ENCODE measurements at places on chromosomes 6 and 20.

GRCh38 chr6:51129043-51129442, 310.4 kb downstream of the TFAP2B start:
- DNase-seq: no peak

GRCh38 chr6:19781269-19781668, 55.9 kb upstream of the ID4 start:
- no peak for DNase-seq

DNA sequence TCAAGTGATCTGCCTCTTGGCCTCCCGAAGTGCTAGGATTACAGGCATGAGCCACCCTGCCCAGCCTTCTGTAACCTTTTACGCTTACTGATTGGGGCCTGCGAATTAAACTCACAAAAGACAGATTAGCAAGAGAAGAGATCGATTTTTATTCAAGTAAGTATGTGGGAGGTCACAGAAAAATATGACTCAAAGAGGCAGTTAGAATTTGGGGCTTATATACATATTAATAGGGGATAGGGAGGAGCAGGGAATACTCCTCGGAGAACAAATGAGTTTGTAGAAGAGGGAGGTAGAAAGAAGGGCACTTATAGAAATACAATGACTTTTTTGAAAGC, 78.9 kb downstream of the CD24 start:
- DNase-seq: no peak

- no peak for DNase-seq
Measured at GRCh38 chr6:30341728-30342127, 3.2 kb upstream of the RPP21 start.

DNA sequence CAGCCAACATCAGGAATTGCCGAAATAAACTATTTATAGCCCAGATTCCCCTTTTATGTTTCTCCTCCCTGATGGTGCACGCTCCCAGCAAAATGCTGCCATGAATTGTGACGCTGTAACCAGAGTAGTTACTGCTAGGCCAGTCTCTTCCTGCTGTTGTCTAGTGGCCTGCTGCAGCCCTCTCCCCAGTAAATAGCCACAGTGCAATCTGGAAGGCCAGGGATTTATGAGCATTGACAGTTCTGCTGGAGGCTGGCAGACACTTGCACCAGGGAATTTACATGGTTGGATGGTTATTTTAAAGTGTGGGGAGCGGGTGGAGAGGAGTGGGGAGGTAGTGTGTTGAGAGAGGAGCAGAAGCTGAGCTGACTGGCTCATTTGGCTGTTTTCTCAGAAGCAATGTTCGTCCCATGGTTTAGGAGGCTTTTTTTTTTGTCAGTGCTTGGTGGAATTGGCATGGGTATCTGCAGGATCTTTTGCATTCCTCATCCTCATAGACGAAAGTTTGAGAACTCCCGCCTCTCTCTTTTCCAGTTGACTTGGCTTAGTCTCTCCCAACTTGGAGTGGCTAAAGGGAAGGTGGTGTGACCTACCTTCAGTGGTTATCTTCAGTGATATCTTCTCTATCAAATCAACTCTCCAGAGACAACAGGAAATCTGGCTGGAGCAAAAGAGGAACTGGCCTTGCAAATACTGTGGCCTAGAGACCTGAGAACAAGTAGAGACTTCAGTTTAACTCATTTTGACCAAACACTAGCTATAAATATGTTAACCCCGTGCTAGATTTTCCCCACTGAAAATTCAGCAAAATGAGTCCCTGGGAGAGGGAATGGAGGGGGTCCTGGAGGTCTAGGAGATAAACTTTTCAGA, 99.3 kb upstream of the VSTM2L start:
- DNase-seq: no peak

GRCh38 chr6:129495652-129496051, 214.3 kb downstream of the ARHGAP18 start:
- DNase-seq: no peak

- no peak for DNase-seq
Measured at GRCh38 chr6:154435400-154435945, 75.0 kb downstream of the CNKSR3 start.

- no peak for DNase-seq
Measured at GRCh38 chr20:841568-842546, 8.3 kb downstream of the FAM110A start.

DNA sequence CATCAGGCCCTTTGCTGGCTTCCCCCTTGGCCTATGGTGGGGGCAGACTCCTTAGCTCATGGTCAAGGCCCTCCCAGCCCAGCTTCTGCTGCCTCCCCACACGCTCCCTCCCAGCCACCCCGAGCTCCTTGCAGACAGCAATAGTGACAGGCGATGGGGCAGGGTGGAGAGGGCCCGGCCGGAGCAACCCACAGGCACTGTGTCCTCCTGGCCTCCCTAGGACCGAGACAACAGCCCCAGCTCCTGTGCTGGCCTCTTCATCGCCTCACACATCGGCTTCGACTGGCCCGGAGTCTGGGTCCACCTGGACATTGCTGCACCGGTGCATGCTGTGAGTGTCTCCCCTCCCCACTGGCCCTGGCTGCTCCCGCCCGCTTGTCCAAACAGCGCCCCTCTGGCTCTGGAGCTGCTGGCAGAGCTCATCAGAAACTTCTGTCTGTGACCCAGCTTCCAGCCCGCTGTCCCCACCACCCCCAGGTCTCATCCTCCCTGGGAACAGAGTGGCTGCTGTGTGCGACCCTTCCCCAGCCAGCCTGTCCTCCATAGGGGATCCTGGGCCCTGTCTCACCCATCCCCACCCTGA, 21.8 kb downstream of the NPEPL1 start:
- DNase-seq: no peak

DNA sequence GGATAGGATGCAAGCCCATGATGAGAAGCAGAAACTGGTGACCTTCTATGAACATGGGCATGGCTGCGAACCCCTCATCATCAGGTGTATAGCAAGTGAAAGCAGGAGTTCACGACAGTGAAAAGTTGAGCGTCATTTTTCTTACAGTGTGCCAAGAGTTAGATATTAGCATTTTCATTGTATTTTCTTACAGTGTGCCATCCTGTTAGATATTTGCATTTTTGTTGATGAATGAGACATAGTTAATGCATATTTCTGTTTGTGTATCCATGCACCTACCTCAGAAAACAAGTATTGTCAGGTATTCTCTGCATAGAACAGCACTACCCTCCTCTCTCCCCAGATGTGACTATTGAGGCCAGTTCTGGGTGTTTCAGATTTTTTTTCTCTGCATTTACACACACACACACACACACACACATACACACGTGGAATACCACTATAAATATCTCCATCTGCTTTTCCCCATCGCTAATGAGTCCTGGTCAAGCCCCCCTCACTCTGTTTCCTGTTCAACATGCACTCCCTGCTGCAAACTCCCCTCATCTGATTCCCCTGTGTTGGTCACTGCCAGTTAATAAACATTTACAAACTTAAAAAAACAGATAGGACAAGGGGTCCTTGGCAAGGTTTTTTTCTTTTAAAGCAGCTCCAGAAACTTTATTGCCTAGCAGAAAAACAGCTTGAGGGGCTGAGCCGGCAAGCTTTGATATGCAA, 41.7 kb downstream of the PLN start:
- DNase-seq: no peak

DNA sequence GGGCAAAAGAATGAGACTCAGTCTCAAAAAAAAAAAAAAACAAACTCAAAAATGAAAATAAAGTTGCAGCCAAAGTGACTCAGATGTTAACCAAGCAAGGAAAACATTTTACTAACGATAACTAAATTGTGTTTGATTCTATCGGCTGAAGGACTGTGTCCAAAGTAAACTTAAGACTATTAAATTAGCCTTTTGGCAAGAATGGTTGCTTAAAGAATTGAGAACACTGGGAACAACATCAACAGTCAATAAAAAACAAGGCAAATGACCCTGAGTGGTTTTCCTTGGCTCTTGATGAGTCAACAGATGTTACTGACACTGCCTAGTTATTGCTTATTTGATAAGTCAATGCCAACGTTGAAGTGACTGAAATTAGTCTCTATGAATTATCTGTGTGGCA, 36.7 kb downstream of the POU3F2 start:
- no peak for DNase-seq

DNA sequence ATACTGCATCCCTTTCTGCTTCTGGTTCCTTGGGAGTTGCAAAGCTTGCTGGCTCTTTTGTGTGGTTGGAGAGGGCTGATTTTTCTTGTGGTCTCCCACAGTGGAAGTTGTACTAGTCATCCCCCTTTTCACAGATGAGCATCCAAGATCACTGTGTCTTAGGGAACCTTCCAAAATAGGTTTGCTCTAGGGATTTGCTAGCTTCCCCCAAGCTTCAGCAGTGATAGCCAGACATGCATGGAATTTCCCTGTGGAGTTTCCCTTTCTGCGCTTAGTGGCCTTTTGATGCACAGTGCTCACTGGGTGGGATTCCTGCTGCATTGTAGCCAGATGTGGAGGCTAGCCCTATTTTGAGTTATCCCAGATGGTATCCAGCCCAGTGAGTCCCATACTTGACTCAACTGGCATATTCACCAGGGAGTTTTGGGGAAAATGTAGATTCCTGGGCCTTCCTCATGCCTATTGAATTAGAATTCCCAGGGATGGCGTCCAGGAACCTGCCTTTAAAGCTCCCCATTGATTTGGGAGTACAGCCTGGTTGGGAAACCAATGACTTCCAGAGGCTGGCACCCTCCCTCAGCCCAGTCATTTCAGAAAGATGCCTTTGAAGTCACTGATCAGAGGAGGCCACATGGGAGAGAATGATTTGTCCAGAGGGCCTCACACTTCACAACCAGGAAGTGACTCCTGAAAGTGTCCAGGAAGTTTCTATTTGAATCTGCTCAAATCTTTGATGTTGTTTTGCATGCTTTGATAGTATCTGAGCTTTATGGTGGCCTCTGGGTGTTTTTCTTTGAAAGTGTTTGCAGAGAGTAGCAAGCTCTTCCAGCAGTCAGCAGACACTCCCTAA, 25.9 kb downstream of the PPARD start:
- no peak for DNase-seq

GRCh38 chr6:38508286-38508685, 131.4 kb downstream of the BTBD9 start:
- DNase-seq: no peak

DNA sequence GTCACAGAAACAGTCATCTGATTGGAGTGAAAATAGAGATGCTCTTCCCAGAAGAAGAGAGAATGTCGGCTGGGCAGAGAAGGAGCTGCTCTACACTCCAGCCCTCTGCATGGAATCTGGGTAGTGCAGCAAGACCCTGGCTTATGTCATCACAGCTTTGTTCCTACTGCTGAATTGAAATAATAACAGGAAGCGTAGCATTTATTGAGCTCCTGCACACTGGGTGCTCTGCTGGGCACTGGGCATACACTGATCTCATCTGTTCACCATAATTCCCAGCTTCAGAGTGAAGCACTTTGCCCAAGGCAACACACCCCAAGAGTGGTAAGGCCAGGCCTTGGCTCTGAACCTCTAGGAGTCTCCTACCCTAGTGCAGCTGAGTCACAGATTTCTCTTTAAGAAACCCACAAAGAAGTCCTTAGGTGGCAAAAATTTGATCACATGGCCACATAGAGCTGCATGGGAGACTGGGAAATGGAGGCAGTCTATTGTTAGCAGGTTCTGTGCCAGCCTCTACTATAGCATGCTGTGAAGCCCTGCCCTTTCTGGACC, 3.9 kb upstream of the SDCBP2 start:
- DNase-seq: peak; percentile 34

GRCh38 chr20:20761301-20761700, 48.9 kb upstream of the RALGAPA2 start:
- DNase-seq: no peak

- DNase-seq: peak; percentile 97
Measured at GRCh38 chr6:35691027-35691824, 2.5 kb upstream of the FKBP5 start.

DNA sequence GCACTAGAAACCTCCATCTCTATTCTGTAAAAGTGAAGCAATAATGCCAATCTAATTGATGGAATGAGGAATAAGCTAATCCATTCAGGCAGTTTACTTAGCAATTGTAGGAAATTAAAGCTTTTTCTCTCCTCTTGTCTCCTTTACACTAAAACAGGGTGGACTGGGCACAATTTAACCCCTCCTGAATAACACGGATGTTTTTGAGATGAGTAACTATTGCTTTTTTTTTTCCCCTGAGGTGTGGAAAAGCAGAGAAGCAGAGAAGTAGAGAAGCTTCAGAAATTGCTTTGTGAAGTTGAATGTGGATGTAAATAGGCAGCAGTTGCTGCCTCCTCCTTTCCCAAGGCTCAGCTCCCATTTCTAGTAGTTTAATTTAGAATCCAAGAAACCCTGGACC, 40.0 kb upstream of the GCNT2 start:
- no peak for DNase-seq

DNA sequence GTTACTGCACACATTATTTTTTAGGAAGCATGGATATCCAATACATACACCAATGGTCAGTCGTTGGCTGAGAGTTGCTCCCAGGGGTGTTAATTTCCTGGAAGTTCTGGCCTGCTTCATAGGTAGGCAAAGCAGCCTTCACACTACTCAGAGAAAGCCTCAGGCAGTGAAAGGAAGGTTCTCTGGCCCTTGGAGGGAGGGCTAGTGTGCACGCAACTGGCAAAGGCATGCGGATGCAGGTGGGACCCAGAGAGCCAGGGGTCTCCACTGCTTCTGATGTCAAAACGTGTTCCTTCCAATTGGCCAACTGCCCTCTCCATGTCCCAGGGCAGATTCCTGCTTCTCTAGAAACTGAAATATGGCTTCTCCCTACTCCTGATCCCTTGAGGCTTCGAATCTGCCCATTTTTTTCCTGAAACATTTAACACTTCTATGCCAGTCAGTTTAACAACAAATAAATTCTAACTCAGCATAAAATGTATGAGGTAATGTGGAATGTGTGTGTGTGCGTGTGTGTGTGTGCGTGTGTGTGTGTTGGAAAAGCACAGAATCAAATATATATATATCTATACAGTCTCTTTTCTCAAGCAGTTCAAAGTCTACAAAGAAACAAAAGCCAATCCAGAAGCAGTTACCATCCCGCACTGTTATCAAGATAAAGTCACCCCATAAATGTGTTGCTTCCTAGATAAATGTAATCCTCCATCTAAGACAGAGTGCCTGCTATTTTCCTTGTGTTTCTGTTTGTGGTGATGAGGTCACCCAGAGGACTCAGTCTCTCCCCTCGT, 94.0 kb upstream of the HIVEP1 start:
- no peak for DNase-seq

Data from tibial artery (tissue), 4 donors.